Mesothelial cell of epicardium (in vitro differentiated cells): ENCODE measurements at places on chromosomes 7 and 10. TPM values are rescaled to one million over a fixed set of nuclear protein-coding genes. Genes with fewer than 3 reads are reported as not detected.

The LDB3 gene
- total RNA-seq, result 0.14 to 0.44 TPM (median 0.22 TPM) in 3 replicates

The SFTPA1 gene
- not detected in 3 replicates for total RNA-seq

The CFAP58 gene
- total RNA-seq, result 0.58 to 1.4 TPM (median 1.1 TPM) in 3 replicates

The PCDH15 gene
- total RNA-seq, result 24.0 to 26.3 TPM (median 24.8 TPM) in 3 replicates

The BAMBI gene
- total RNA-seq, result 209 to 219 TPM (median 217 TPM) in 3 replicates

The HBP1 gene
- total RNA-seq, result 67.5 to 76.0 TPM (median 69.8 TPM) in 3 replicates

The SSMEM1 gene
- not detected in 3 replicates for total RNA-seq

The PVRIG gene
- not detected in 3 replicates for total RNA-seq

The HECW1 gene
- total RNA-seq, result 1.0 to 1.9 TPM (median 1.4 TPM) in 3 replicates

The NEUROG3 gene
- not detected in 3 replicates for total RNA-seq

The TEX47 gene
- not detected in 3 replicates for total RNA-seq

The PPIA gene
- 935 to 982 TPM (median 943 TPM) in 3 replicates for total RNA-seq

The ADCYAP1R1 gene
- total RNA-seq, result 0.18 to 0.38 TPM (median 0.36 TPM) in 3 replicates

The CISD1 gene
- 15.1 to 16.9 TPM (median 15.4 TPM) in 3 replicates for total RNA-seq

The LYZL2 gene
- total RNA-seq, result not detected in 3 replicates

The SLC13A4 gene
- total RNA-seq, result 0.09 to 0.14 TPM in 2 of 3 replicates, not detected in the other

The CALCR gene
- total RNA-seq, result not detected in 3 replicates

The SPDYE11 gene
- 0.11 to 0.18 TPM in 2 of 3 replicates, not detected in the other for total RNA-seq

The NODAL gene
- not detected in 3 replicates for total RNA-seq

The HOXA1 gene
- 13.7 to 14.6 TPM (median 14.0 TPM) in 3 replicates for total RNA-seq

The SEC31B gene
- 26.8 to 30.2 TPM (median 28.8 TPM) in 3 replicates for total RNA-seq
